Activated CD8-positive, alpha-beta memory T cell treated with anti-CD3 and anti-CD28 coated beads, Interleukin-2, amount 50 U/mL, for 4 hours (primary cell): ENCODE measurements at places on chromosomes 1 and 21.

DNA sequence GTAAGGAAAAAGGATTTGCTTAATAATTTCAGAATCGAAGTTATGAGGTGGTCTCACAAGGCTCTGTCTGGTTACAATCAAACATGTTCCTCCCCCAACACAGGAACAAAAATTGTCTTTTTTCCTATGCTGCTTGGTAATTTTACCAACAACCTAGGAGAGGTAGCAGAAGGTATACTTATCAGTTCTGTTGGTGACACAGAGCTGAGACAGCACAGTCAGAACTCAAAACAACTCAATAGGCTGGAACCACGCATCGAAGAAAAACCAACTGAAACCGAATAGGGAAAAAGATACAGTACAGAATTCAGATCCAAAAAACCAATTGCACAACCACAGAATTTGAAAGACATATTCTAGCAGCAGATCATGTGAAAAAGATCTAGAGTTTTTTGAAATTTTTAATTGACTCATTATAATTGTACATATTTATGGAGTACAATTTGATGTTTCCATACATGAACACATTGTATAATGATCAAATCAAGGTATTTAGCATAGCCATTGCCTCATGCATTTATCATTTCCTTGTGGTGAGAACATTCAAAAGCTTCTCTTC lies 3.8 kb downstream of the G0S2 start:
- DNase-seq: no peak

- peak; percentile 7 for DNase-seq
Observed at GRCh38 chr21:44436958-44437357, 18.4 kb upstream of the LRRC3 start.

- no peak for DNase-seq
Observed at GRCh38 chr1:226950871-226951270, 10.8 kb downstream of the COQ8A start.

- no peak for DNase-seq
Observed at GRCh38 chr1:161099090-161099802, 1.1 kb downstream of the KLHDC9 start.

DNA sequence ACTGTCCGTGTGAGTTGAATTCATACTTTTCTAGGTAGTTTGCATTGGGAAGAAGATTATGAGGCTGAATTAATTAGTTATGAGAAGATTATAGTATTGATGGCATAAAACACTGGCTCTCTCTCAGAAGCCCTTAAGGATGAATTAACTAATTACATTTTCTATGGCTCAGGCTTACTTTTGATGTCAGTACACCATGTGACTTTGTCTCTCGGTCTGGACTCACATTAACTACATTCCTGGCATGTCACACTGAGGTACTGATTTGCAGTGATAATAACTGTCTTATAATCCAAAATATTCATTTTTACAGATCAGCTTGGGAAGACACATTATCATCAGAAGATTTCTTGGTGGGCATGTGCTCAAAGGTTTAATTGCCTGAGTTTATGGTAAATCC lies 362.2 kb downstream of the ZP4 start:
- DNase-seq: no peak

GRCh38 chr21:43025636-43026180 lies 49.9 kb downstream of the CBS start:
- DNase-seq: no peak

GRCh38 chr1:39892601-39893595 lies 8.8 kb downstream of the MYCL start:
- DNase-seq: no peak

- DNase-seq: no peak
Observed at GRCh38 chr1:34167389-34167788, 2.4 kb upstream of the CSMD2 start.

DNA sequence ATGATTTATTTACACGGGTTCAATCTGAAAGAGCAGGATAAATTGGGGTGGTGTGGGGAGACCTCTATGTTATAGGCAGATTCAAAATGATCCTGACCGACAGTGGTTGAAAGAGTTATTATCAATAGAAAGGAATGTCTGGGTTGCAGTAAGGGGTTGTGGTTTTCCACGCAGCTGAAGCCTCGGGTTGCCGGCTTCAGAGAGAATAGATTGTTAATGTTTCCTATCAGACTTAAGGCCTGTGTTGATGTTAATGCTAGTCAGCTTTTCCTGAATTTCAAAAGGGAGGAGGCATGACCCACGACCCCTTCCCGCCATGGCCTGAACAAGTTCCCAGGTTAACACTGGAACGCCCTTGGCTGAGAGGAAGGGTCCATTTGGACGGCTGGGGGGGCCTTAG lies 2.2 kb upstream of the UBE2J2 start:
- no peak for DNase-seq

GRCh38 chr1:92900539-92900938 lies 60.7 kb downstream of the DIPK1A start:
- DNase-seq: no peak

- DNase-seq: peak; percentile 12
Observed at GRCh38 chr1:1006305-1007159, 6.6 kb upstream of the HES4 start.

DNA sequence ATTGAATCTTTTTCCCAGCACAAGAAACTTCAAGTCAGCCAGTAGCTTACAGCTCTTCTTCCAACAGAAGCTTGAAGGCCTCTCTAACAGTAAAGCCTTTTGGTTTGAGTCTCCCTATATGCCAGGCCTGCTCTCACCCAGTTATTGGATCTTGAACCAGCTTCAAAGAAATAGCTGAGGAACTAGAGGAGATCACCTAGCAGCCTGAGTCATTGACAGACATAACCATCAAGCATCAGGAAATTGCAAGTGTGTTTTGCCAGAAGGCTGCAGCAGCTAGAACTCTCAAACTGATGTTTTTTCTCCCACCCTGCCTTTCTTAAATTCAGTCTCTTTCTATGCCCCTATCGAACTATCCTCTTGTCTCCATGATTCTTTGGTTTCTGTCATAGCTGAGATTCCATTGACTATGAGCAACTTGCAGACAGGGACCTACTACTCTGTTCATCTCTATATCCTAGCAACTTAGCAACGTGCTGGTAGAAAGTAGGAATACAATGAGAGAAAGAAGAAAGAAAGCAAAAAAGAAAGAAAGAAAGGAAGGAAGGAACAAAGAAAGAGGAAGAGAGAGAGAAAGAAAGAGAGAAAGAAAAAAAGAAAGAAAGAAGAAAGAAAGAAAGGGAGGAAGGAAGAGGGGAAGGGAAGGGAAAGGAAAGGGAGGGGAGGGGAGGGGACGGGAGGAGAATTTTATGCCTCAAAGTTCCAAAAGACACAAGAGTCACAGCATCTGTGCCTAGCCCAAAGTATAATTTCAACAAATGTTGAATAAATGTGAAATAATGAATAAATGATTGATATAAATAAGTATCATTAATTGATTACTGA lies 60.0 kb upstream of the FGGY start:
- DNase-seq: no peak

GRCh38 chr1:45914836-45915235 lies 111.4 kb downstream of the MAST2 start:
- DNase-seq: no peak
